ENCODE measurements at places on chromosomes 5 and 9. TPM values are rescaled to one million over a fixed set of nuclear protein-coding genes. Genes with fewer than 3 reads are reported as not detected.

- no peak for DNase-seq
These were observed 82.6 kb downstream of the KIAA1958 start for GRCh38 chr9:112569186-112569585.

The PCA3 gene
- not detected for total RNA-seq

The PRRC2B gene
- 103 TPM for total RNA-seq

The SH3TC2 gene
- total RNA-seq, result not detected

DNA sequence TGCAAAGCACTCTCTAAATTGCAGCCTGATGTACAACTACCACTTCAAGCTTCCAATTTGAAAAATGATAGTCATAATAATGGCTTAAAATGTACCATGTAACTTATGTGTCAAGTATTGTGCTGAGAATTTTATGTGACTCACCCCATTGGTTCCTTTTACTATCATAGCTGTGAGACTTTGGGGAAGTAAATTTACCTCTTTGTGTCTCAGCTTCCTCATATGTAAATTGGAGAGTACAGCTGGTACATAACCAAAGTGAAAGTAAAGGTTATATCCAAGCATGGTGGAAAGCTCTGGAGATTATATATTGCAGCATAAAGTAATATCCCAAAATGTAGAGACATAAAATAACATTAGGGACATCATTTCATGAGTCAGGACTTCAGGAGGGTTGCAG lies 2200.4 kb upstream of the C9orf72 start:
- no peak for DNase-seq

DNA sequence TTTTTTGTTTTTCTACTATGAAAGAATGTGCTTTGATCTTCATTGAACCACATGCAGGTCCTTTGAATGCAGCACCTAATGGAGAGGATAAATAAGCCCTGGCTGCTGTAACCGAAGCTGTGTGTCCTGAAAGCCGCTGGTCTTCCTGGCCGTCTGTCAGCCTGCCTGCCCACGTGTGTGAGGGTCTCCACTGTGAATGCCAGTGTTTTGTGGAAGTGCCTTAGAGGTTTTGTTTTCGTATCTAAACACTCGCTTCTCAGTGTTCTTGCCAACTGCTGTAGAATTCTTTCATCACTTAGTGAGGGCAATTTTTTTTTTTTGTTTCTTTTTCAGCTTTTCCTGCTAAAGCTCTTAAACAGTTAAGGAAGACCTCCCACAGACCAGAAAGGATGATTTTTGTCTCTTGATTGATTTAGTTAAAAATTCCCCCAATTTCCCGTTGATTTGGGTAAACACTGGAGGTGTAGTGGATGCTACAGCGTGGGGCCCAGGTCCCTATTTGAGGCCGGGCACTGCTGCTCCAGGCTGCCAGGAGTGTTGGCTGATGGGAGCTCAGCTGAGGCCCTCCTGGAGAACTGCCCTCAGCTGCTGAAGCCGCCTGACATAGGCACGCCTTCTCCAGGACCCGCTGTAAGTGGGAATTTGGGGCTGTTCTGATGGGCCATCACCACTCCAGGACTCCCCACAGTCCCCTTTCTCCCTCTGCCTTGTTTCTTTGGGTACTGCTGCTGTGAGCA lies 29.2 kb upstream of the PTCH1 start:
- no peak for DNase-seq
